ENCODE measurements at places on chromosomes 3 and 15.

DNA sequence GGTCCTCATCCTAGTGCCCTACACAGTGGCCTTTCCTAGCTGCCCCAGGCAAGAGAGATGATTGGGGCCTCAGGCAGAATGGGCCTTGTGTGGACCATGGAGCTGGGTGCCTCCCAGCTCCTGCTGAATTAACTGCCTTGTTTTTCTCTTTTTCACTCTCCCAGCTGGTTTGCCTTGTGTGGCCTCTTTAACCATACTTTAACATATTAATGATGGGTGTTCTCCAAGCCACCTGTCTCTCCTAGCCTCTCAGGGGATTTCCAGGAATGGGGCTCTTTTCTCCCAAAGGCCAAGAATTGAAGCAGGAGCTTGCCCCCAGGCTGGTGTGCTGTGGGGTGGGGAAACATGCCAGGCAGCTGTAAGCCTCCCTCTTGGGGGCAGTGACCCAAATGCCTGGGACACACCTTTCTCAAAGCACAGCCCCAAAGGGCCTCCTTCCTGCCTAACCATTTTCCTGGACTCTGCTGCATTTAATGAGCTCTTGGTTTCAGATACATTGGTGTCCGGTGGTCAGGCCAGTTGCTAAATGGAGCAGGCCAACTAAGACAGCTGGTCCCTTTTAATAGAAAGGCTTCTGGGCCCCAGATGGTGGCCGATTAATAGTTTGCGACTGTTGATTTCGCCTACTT is 5.6 kb downstream of the ALPK3 start:
- DNase-seq, result no peak

GRCh38 chr3:85251766-85252165 is 293.0 kb downstream of the CADM2 start:
- DNase-seq, result no peak

GRCh38 chr15:101288905-101289513 is 6.0 kb downstream of the SNRPA1 start:
- peak; percentile 47 for DNase-seq

DNA sequence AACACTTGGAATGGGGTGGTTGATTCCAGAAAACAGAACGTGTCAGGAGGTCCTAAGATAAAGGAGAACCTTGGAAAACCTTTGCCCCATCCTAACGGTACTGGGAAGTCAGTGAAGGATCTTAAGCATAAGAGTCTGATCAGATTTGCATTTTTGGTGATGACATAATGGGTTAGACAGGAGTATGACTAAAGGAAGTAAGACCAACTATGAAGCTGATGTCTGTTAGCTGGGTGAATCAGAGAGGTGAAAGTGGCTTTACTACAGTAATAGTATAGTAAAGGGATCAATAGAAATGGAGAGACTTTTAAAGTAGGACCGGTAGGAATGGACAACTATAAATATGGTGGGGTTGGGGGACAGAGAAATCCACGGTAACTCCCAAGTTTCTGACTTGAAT is 12.6 kb downstream of the GTF2A2 start:
- no peak for DNase-seq

- DNase-seq, result no peak
These were observed 181.3 kb upstream of the EOMES start for GRCh38 chr3:27903446-27903845.

DNA sequence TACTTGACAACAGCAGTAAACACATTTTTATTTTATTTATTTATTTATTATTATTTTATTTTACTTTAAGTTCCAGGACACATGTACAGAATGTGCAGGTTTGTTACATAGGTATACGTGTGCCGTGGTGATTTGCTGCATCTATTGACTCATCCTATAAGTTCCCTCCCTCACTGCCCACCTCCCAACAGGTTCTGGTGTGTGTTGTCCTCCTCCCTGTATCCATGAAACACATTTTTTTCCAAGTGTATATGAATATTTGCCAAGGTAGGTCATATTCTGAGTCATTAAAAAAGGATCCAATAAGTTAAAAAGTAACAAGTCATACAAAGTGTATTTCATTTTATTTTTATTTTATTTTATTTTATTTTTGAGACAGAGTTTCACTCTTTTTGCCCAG is 567.3 kb upstream of the KCNMB2 start:
- DNase-seq, result no peak

DNA sequence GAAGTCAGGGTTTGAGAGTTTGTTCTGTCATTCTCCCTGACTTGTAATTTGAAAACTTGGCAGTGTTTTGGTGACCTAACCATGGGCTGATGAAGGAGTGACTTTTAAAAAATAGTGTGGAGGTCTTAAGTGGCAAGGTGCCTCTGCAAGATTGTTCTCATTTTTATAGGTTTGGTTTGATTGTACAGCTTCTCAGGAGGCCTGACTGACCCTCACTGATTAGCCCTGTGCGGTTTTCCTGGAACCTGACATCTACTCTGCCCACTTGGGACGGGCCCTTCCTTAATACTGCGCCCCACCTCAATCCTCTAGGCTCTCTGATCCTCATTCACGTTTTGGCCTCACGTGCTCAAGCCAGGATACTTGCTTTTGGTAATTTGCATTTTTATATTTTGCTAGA is 2.8 kb downstream of the UBE2E1 start:
- no peak for DNase-seq

DNA sequence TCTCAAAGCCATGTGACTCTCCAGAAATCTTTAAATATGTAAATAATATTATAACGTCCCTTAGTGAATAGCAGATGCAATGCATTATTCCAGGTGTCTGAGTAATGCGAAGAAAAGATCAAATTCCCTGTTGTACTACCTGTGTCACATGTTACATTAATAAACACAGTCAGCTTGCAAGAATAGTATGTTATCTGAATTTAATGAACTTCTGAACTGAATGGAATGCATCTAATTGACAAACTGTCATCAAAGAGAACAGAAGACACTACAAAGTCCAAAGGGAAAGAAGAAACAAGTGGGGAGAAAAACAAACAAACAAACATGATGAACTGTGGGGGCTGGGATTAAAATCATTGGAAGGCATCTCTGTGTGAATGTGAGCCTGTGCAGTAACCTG is 508.8 kb downstream of the LPP start:
- DNase-seq, result no peak

- no peak for DNase-seq
These were observed 28.4 kb upstream of the CHST2 start for GRCh38 chr3:143090976-143091837.

DNA sequence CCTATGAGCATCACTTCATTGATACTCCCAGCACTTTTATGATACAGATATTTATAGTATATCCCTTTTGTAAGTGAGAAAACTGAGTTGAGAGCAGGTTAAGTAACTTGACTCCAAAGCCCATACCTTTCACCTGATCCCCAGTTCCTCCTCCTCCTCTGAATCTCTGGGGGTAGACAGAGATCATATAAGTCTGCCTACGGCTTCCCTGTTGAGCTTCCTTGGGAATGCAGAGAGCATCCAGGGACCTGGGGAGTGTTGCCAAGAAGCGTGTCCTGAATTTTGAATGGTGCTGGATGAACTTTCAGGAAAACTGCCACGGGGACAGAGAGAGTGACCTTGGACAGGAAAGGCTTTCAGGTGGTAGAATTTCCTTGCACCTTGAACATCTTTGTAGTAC is 268.5 kb downstream of the LRTM1 start:
- DNase-seq, result no peak

Measured in SHP77 (cell line).